PC-9 (cell line): ENCODE measurements at places on chromosomes 4 and X.
A peak's percentile ranks its signal among the peaks of the same experiment; 100 is the strongest.

GRCh38 chr4:13538427-13538973 lies 5.8 kb downstream of the NKX3-2 start:
- H3K27me3 ChIP-seq, result peaks cover 29% of the 10 kb centered on the region
- H3K4me1 ChIP-seq, result no peaks in the 10 kb centered on the region
- no peaks in the 10 kb centered on the region for H3K36me3 ChIP-seq
- H3K27ac ChIP-seq, result no peak overlapping the region
- no peak overlapping the region for H3K4me3 ChIP-seq

- 0 out of 2 replicates have a peak overlapping the region, but pooled peaks have one; percentile 38 for H3K4me3 ChIP-seq
- no peaks in the 10 kb centered on the region for H3K36me3 ChIP-seq
- no peaks in the 10 kb centered on the region for H3K27me3 ChIP-seq
- DNase-seq, result peak; percentile 39
- peak overlapping the region; percentile 98 for H3K27ac ChIP-seq
- peaks cover 16% of the 10 kb centered on the region for H3K4me1 ChIP-seq
Measured at GRCh38 chrX:16772460-16772859, 13.8 kb upstream of the TXLNG start.

DNA sequence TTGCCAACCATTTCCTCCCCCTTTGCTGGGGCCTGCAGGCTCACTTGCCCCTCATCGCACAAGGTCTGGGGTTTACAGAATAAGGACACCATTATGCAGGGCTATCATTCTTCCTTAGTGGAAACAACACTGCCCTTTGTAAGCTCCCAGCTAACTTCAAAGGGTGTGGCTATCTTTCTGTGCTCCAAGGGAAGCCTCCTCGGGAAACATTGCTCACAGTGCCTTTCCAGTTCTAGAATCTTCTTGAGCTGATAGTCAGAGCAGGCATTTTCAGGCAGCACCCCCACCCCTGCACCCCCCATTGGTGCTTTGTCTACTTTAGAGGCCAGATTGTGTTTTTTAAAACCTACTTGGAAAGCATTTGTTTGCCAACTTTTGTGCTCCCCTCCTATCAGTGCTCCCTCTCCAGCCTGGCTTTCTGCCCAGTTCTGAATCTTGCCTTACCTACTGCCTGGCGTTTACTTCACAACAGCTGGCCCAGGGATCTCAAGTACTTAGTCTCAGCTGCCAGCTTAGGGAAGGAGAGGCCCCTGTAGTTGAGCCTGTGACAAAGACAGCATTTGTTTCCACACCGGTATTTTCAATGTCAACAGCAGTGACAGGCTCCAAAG lies 53.5 kb downstream of the PLAC1 start:
- H3K4me1 ChIP-seq, result peaks cover 35% of the 10 kb centered on the region
- peak overlapping the region; percentile 85 for H3K27ac ChIP-seq
- no peaks in the 10 kb centered on the region for H3K36me3 ChIP-seq
- H3K27me3 ChIP-seq, result no peaks in the 10 kb centered on the region
- no peak for DNase-seq

- no peak overlapping the region for H3K4me3 ChIP-seq
- no peaks in the 10 kb centered on the region; the same call in 1 of the 2 replicates for H3K27me3 ChIP-seq
- H3K4me1 ChIP-seq, result no peaks in the 10 kb centered on the region
- DNase-seq, result no peak
- no peak overlapping the region for H3K27ac ChIP-seq
Measured at GRCh38 chr4:25000639-25001038, 30.1 kb downstream of the LGI2 start.

GRCh38 chrX:48002319-48002718 lies 1.5 kb downstream of the ZNF182 start:
- H3K27ac ChIP-seq, result no peak overlapping the region
- no peak for DNase-seq
- no peaks in the 10 kb centered on the region for H3K36me3 ChIP-seq
- no peak overlapping the region for H3K4me3 ChIP-seq
- no peaks in the 10 kb centered on the region for H3K27me3 ChIP-seq

DNA sequence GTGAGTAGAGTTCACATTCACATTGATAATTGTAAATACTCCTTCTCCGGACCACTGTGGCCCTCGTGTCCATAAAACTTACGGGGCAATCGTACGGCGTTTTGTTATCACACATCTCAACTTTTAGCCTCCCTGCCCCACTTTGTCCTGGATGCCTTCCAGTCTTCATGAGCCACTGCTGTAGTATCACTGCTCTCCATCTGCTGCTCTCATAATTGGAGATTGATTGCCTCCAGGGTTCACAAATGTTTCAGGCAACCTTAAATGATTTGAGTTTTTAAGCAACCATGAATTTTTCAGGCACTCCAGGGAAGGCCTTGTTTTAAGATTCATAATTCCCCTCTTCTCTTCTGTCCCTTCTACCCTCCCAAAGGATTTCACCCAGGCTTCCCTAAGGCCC lies 28.4 kb downstream of the ALPK1 start:
- H3K27me3 ChIP-seq, result no peaks in the 10 kb centered on the region
- no peak overlapping the region for H3K4me3 ChIP-seq
- H3K36me3 ChIP-seq, result no peaks in the 10 kb centered on the region
- H3K4me1 ChIP-seq, result no peaks in the 10 kb centered on the region
- no peak overlapping the region for H3K27ac ChIP-seq

DNA sequence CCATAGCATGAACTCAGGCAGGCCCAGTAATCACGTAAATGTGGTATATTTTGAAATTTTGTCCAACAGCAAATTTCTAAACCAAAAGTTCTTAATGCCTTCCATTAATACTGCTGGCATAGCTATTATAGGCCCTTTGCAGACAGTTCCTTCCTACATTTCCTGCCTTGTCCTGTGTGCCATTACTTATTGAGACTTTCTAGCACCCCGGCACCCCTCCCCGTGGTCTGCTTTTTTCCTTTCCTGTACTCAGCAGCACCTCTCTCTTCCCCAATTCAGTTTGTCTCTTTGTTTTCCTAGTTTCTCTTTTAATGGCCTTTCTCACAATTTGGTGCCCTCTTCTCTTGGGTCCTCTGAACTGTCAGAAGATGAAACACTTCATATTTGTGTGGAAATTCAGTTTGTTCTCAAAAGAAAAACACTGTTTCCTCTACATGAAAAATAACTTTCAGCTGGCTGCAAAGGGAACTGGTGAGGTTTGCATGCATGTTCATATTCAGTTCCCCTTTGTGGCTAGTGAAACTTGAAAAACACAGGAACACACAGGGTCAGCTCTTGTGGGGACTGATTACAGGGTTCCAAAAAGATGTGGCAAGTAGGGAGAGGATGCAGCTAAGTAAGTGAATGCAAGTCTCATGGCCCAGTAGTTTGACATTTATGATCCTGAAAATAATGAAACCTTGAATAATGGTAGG lies 17.1 kb downstream of the GPR34 start:
- H3K4me1 ChIP-seq, result no peaks in the 10 kb centered on the region
- H3K36me3 ChIP-seq, result no peaks in the 10 kb centered on the region
- DNase-seq, result no peak
- no peak overlapping the region for H3K4me3 ChIP-seq

GRCh38 chr4:55947254-55947882 lies 1.4 kb upstream of the CEP135 start:
- H3K4me3 ChIP-seq, result peak overlapping the region; percentile 77; the same call in 1 of the 2 replicates
- peaks cover 21% of the 10 kb centered on the region for H3K4me1 ChIP-seq
- no peaks in the 10 kb centered on the region for H3K36me3 ChIP-seq

GRCh38 chr4:109184491-109184961 lies 117.9 kb downstream of the COL25A1 start:
- no peaks in the 10 kb centered on the region for H3K27me3 ChIP-seq
- no peaks in the 10 kb centered on the region for H3K36me3 ChIP-seq
- H3K4me1 ChIP-seq, result no peaks in the 10 kb centered on the region
- H3K27ac ChIP-seq, result no peak overlapping the region
- no peak for DNase-seq
- H3K4me3 ChIP-seq, result no peak overlapping the region

GRCh38 chr4:145545538-145546174 lies 64.0 kb downstream of the SMAD1 start:
- peaks cover 23% of the 10 kb centered on the region for H3K4me1 ChIP-seq
- H3K36me3 ChIP-seq, result peaks cover 5% of the 10 kb centered on the region; the same call in 1 of the 2 replicates
- peak; percentile 93 for DNase-seq
- H3K27ac ChIP-seq, result peak overlapping the region; percentile 75
- H3K4me3 ChIP-seq, result no peak overlapping the region
- no peaks in the 10 kb centered on the region for H3K27me3 ChIP-seq

GRCh38 chr4:186854256-186854655 lies 130.6 kb upstream of the FAT1 start:
- DNase-seq, result no peak
- no peaks in the 10 kb centered on the region for H3K27me3 ChIP-seq
- H3K36me3 ChIP-seq, result no peaks in the 10 kb centered on the region
- H3K27ac ChIP-seq, result no peak overlapping the region

GRCh38 chr4:3338976-3339531 lies 46.2 kb downstream of the RGS12 start:
- H3K4me3 ChIP-seq, result no peak overlapping the region
- H3K4me1 ChIP-seq, result no peaks in the 10 kb centered on the region
- H3K36me3 ChIP-seq, result no peaks in the 10 kb centered on the region
- H3K27me3 ChIP-seq, result no peaks in the 10 kb centered on the region

DNA sequence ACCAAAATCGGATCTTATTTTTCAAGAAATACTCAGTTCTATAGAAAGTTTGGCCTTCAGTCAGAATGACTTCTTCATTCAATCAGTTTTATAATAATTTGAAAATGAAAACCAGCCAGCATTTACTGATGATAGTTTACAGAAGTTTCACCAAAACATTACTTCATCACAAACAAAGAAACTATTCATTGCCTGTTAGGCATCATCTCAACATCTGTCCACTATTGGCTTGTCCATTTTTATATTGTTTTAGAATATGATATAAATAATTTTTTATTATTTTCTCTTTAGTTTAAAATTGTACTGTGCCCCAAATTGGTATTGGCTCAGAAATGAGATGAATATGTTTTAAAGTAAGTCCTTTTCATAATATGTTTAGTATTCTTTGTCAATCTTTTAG lies 38.4 kb downstream of the FAT4 start:
- no peaks in the 10 kb centered on the region for H3K27me3 ChIP-seq
- no peak overlapping the region for H3K27ac ChIP-seq
- no peaks in the 10 kb centered on the region for H3K36me3 ChIP-seq
- no peak overlapping the region for H3K4me3 ChIP-seq

GRCh38 chrX:154490414-154491083 lies at the start of gene SLC10A3:
Gene SLC10A3 (minus strand): TSS chrX:154490629. CDS start chrX:154488940, 1,689 bp downstream.
- peak within 1 kb of the TSS; percentile 68 for H3K27ac ChIP-seq
- H3K27me3 ChIP-seq, result no peaks in the 10 kb centered on the region
- peak within 1 kb of the TSS; percentile 66 for H3K4me3 ChIP-seq

GRCh38 chr4:30718021-30718542 lies 2.1 kb upstream of the PCDH7 start:
- H3K27me3 ChIP-seq, result no peaks in the 10 kb centered on the region
- peak overlapping the region; percentile 64 for H3K4me3 ChIP-seq
- no peaks in the 10 kb centered on the region for H3K36me3 ChIP-seq
- H3K27ac ChIP-seq, result peak overlapping the region; percentile 60
- DNase-seq, result peak; percentile 52

GRCh38 chrX:70033348-70034051 lies 16.2 kb downstream of the AWAT2 start:
- no peak for DNase-seq
- no peaks in the 10 kb centered on the region for H3K27me3 ChIP-seq
- H3K36me3 ChIP-seq, result no peaks in the 10 kb centered on the region
- H3K27ac ChIP-seq, result no peak overlapping the region

DNA sequence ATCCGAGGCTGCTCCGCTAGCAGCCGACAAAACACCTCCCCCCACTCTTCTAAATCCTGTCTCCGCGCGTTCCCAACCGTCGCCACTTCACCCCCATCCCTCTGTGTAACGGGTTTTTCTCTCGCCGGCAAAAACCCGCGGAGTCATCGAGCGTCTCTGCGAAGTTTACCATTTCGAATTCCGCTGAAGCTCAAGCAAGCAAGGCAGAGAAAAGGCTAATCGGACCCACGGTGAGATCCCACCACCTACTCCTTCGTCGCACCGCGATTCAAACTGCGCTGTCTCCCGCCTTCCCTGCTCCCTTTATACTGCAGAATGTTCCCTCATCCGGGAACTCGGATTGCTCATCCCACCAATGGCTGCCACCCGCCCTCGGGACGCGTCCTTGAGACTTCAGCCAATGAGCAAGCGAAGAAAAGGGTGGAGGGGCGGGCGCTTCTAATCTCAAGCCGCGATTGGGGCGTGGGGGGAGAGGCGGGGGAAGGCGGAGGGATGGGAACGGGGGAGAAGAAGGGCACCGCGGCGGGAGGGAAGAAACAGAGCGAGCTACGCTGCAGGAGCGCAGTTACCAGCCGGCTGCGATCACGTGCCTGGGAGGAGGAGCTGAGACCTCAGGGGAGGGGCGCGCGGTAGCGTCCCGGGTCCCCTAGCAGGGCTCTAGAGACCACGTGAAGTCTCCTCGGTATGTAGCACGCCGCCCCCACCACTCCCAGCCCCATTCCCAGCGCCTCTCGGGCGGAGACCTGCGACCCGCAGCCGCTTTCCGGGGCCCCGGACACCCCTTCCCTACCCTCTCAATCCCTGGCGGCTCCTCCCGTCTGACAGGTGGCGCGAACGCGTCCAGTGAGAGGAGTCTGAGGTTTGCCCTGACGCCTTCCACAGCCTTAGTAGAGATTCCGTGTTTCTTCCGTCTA lies at the start of gene H2AZ1:
TSS of gene H2AZ1 (minus strand) at position 277 of the 914 bp plus-strand sequence. CDS start at position 172, 105 bp downstream.
- peaks cover 28% of the 10 kb centered on the region for H3K4me1 ChIP-seq
- H3K36me3 ChIP-seq, result peaks cover 14% of the 10 kb centered on the region
- H3K4me3 ChIP-seq, result peak within 1 kb of the TSS; percentile 90
- DNase-seq, result peak; percentile 95

DNA sequence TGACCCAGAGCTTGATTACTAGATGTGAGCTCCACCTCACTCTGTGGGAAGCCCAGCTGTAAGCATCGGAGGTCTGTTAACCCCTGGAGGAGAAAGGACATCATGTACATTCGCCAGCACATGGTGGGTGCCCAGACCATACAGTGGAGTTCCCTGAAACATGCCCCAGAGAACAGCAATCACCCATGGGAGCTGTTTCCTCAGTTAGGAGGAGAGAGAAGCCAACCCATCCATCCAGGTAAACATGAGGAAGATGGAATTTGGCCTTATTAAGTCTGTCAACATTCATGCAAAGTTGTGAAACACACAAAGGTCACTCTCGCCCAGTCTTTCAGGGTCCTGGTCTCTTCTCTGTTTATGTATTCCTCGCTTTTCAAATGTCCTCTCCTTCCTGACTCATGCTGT lies 354.7 kb downstream of the ANK2 start:
- H3K4me3 ChIP-seq, result no peak overlapping the region
- no peaks in the 10 kb centered on the region for H3K4me1 ChIP-seq
- no peak overlapping the region for H3K27ac ChIP-seq
- no peaks in the 10 kb centered on the region for H3K27me3 ChIP-seq

DNA sequence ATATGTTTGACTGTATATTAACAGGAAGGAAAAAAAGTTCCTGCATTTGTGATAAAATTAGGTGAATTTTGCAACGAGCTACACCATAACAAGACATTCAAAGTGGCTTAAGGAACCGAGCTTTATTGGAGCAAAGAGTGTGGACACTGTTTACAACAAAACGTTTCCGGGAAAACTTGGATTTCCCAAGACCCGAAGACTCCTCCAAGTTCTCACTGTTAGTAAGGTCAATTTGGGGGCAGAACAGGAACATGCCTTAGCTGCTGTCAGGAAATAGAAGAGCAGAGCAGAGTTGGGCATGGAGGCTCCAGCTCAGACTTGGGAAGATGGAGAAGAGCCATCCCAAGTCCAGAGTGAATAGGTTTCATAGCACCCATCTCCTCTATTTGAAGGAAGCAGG lies 16.5 kb downstream of the ADH6 start:
- H3K27me3 ChIP-seq, result no peaks in the 10 kb centered on the region
- no peak for DNase-seq
- H3K4me3 ChIP-seq, result no peak overlapping the region
- H3K27ac ChIP-seq, result no peak overlapping the region
- no peaks in the 10 kb centered on the region for H3K4me1 ChIP-seq

- no peaks in the 10 kb centered on the region for H3K36me3 ChIP-seq
- no peaks in the 10 kb centered on the region for H3K27me3 ChIP-seq
- DNase-seq, result no peak
Measured at GRCh38 chr4:142030010-142030409, 393.6 kb downstream of the IL15 start.

- H3K27ac ChIP-seq, result peak overlapping the region; percentile 37
- H3K4me1 ChIP-seq, result peaks cover 47% of the 10 kb centered on the region
- H3K36me3 ChIP-seq, result no peaks in the 10 kb centered on the region
Measured at GRCh38 chrX:13198056-13198761, 121.6 kb downstream of the ATXN3L start.
